OCI-M1 (cell line): ENCODE measurements at places on chromosomes 3 and 15.
A peak's percentile ranks its signal among the peaks of the same experiment; 100 is the strongest.

GRCh38 chr3:123660900-123661299, 76.0 kb upstream of the HACD2 start:
- no peak for DNase-seq

DNA sequence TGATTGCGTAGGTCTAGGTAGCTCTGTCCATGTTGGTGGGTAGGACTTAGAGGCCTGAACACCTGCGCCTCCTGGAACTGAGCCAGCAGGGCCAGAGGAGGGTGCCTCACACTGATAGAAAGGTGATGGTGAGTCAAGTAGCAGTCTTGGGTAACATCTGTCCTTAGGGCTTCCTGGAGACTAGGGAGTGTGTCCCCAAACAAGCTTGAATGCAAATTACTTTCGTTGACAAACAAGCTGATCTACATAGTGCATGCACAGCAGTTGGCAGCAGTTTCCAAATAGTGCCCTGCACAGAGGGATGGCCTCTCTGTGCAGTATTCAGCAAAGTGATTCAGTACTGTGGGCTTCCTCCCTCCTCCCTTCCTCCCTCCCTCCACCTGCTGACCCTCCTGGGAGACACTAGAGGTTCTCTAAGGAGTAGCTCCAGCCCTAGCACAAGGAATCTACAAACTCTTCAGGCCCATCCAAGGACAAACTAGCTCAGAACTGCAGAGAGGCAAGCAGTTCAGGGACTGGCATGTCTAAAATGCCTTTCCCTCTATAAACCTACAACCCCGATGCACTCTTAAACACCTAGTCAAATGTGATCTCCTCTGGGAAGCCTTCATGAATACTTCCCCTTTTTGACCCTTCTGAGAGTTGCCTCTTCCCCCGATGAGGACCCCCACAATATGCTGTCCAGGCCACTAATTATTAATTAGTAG, 61.0 kb downstream of the TLE3 start:
- DNase-seq, result no peak

- DNase-seq, result peak; percentile 23
These were observed 459.3 kb upstream of the SGO1 start for GRCh38 chr3:20645340-20645739.

- DNase-seq, result no peak
These were observed 253.3 kb downstream of the TJP1 start for GRCh38 chr15:29568840-29569532.

DNA sequence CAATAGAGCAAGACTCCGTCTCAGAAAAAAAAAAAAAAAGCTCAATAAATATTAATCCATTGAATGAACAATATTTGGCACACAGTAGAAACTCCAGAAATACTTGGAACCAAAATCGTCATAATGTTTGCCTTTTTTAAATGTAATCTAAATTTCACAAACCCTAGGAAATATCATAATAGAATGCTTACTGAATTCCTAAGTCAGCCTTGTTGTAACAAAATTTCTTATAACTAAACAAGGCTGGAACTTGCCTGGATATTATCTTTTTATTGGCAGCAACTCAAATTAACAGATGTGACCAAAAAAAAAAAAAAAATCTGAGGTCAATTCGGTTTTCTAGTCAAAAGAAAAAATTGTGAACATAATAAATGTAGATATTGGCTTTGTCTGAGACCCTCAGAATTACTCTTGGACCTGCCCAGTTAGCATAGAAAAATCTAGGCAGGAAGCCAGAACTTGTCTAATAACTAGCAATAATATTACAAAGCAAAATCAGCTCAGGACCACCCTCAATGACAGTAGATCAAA, 33.3 kb downstream of the GABPB1 start:
- no peak for DNase-seq

DNA sequence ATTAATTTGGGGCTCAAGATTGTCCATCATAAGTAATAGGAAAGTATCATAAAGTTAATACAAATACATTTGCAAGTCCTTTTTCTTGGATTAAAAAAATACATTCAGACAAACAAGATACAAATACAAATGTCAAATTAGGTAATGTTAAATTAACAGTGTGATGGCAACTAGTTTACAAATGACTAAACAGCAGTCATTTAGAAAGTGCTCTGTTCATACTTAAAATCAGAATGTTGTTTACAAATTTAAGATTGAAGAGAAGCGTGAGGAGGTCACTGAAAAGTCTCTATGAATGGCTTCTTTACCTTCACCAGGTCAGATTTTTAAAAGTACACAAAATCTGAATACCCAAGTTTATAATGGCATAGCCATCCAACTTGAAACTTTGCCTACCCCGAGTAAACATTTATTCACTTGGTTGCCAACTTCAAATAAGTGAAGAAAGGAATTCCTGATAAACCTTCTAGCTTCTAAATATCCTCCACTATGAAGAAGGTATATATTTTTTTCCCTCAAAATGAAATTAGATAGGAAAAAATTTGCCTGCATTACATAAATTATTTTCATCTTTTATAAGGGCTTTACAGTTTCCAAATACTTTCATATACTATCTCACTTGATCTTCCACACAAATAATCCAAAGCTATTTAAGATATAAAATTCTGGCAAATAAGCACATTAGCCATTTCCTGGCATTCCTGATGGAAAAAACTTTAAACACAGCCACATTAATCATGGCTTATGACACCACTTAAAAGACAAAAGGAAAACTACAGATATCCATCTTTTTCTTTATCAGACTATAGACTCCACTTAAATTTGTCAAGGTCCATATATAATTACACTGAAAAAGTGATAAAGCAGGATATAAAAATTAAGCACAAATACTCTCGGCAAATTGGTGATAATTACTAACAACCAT, 11.5 kb upstream of the NEK10 start:
- no peak for DNase-seq
